Gastrocnemius medialis (tissue), 4 donors: ENCODE measurements at places on chromosomes 7 and 10. TPM values are rescaled to one million over a fixed set of nuclear protein-coding genes. Genes with fewer than 3 reads are reported as not detected.

DNA sequence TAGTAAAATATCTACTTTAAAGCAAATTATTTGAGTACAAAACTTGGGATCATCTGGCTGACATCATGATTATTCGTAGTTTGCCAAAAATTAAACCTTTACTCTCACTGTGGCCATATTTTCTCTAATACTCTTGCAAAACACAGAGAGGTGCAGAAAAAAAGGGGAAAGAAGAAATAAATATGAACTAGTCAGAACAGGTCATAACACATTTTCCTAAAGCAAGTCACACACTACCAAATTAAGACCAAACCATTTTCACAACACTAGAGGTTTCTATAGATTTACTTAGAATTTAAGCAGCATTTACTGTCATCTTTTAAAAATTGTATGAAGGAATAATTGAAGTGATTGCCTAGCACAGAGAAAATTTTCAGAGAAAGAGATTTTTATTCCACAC, 726.1 kb downstream of the SORCS1 start:
- no peak for DNase-seq

The FANK1 gene
- 0.61 TPM for total RNA-seq

The GOLGA7B gene
- 2.3 TPM for total RNA-seq

DNA sequence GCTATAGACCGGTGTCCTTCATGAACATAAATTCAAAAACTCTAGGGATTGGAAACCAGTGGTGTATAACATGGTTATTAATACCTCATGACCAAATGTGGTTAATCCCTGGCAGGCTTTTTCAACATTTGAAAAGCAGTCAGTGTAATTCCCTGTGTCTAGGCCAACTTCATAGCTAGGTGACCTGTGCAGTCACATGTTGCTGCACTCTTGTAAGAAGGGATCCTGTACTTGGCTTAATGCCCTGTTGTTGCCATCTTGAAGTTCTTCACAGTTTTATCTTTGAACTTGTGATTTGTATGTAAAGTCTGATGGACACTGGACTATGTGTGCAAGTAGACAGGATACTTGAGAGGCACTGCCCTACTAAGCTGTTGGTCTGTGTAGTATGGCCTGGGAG, 39.7 kb downstream of the ZNF33A start:
- no peak for DNase-seq

GRCh38 chr7:32559480-32559879, 64.2 kb downstream of the AVL9 start:
- no peak for DNase-seq

GRCh38 chr10:112752288-112752687, 197.8 kb upstream of the TCF7L2 start:
- DNase-seq, result no peak

The ADAM8 gene
- 2.1 TPM for total RNA-seq

GRCh38 chr10:11472158-11472753, 139.2 kb downstream of the USP6NL start:
- peak; percentile 16 for DNase-seq

DNA sequence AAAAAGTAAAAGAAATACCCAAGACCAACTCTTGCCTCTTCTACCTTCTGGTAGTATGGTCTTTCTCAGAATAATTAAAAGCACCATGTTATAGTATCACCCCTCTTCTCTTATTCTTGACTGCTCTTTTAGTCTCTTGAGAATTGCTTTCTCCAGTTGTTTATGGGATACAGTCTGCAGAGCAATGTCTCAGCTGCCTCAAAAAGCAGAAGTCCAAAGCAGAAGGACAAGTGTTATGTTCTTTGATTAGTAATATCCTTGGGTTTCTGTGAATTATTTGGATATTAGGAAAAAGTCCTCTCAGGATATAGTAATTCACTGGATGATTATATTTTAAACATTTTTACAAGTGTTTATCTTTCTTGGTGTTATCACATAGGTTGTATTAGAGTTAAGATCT, 7.4 kb downstream of the TAS2R41 start:
- DNase-seq, result no peak

GRCh38 chr7:23373151-23374004, 74.2 kb downstream of the MALSU1 start:
- no peak for DNase-seq

DNA sequence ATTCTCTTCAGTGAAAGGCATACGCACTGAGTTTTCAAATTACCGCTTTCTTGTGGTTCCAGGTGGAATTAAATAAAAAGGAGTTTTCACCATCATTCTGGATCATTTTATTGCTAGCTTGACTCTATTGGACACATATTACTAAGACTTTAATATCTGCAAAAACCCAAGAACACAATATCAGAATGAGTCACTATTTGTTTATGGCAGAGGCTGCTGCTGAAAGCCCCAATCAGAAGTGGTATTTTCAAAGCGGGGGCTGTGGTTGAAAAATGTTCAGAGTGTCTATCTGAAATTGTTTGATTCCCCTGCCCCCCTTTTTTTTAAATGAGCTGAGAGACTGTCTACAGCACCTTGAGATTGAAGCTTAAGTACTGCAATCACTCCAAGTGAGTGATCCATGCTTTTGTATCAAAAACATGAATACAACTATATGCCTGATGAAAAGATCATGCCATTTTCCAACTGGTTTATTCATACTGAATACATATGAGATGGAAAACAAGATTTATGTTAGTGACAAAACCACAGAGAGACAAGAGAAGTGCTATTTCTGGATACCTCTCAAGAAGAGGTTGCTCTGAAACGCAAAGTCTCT, 376.4 kb downstream of the HTR7 start:
- DNase-seq, result no peak

DNA sequence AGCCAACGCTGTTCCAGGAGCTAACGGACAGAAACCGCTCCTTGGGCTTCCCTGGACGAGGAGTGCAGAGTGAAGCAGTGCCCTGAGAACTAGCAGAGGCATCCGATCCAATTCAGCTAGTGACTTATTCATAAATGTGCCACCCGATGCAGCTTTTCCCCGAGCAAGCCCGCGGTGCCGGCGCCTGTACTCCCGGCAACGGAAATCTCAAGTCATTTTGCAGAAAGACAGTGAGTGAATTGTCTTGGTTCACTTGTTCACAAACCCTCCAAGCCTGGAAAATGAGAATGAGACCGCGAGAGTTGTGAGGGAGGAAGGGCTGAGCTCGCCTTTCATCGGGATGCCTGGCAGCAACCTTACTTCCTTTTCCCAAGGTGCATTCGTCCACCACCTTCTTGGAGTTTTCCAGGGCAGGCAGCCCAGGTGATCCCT, 87.5 kb downstream of the COBL start:
- DNase-seq, result no peak

DNA sequence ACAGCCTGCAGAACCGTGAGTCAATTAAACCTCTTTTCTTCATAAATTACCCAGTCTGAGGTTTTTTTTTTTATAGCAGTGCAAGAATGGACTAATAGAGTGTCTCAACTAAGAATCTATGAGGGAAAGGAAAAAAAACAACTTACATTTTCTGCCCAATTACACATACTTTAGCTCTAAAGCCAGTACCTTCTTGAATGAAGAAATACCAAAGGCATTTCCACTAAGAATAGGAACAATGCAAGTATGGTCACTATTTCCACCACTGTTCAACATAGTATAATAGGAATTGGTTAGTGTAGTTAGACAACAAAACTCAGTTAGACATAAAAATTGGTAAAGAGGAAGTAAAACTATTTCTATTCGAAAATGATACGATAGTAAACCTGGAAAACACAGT, 37.6 kb downstream of the MICU1 start:
- no peak for DNase-seq

GRCh38 chr10:75950307-75950706, 518.9 kb downstream of the LRMDA start:
- no peak for DNase-seq

The C7orf57 gene
- not detected for total RNA-seq

GRCh38 chr10:98404571-98405359, 10.2 kb downstream of the PYROXD2 start:
- DNase-seq, result no peak

DNA sequence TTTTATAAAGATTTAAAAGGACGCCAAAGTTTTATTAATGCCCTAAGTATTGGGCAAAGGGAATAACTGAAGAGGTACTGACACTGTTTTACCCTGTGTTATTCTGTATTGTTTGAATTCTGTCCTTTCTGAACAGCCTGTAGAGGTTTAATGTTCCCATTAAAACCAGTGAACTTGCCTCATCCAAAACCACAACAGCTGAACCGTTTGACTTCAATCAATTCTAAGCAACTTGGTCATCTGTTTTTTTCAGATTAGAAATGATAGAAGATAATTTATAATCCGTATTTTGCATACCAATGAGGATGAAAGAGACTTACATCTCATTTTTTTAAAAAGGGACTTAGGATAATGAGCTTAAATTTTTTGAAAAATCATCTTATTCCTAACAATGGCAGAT, 40.4 kb downstream of the HACD1 start:
- no peak for DNase-seq

DNA sequence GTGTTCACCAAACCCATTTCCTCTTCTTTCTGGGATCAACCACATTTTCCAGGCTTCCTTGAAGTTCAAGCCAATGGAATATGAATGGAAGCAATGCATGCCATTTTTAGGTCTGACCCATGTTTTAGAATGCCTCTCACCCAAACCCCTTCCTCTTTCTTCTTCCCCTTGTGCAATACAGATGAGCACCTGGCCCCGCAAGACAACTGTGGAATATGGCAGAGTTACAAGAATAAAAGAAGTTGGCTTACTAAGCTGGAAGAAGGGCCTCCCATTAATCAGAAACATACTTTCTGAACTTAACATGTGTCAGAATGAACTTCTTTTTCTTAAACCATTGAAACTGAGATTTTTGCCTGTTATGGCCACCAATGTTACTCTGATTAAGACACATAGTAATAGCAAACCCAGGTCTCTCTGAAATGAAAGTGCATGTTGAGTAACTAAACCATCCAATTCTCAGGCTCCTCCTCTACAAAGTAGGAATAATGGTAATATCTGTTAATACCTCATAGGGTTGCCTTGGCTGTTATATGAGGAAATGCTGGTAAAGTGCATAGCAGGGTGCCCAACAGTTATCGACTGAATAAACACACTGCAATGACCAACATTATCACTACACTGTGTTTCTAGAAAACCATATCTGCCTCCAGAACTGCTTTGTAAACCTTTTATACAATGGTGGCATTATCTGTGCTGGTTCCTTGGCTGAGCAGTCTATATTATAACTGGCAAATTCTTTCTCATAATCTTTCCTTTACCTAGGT, 382.2 kb upstream of the NRP1 start:
- DNase-seq, result no peak

DNA sequence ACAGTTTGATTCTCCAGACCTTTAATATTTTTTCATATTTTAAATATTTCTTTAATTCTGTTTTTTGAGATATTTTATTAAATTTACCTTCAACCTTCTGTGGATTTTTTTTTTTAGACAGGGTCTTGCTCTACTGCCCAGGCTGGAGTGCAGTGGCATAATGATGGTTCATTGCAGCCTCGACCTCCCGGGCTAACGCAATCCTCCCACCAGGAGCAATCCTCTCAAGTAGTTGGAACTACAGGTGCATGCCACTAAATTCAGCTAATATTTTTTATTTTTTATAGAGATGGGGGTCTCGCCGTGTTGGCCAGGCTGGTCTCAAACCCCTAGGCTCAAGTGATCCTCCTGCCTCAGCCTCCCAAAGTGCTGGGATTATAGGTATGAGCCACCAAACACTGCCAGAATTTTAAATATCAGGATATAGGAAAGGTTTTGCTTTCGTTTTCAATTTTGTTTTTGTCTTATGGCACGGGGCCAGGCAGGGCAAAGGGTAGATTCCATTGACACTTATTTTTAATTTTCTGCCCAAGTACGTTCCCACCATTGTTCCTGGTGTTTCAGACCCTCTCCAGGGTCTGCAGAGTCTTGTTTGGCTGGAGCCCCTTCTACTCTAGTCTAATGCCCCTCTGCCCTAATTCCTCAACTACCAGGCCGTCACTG, 1.2 kb downstream of the TACC2 start:
- DNase-seq, result no peak

The LIPJ gene
- not detected for total RNA-seq

The SLC35G1 gene
- total RNA-seq, result 3.4 TPM

The UFSP1 gene
- total RNA-seq, result 4.6 TPM

The PLXNA4 gene
- 0.53 TPM for total RNA-seq

DNA sequence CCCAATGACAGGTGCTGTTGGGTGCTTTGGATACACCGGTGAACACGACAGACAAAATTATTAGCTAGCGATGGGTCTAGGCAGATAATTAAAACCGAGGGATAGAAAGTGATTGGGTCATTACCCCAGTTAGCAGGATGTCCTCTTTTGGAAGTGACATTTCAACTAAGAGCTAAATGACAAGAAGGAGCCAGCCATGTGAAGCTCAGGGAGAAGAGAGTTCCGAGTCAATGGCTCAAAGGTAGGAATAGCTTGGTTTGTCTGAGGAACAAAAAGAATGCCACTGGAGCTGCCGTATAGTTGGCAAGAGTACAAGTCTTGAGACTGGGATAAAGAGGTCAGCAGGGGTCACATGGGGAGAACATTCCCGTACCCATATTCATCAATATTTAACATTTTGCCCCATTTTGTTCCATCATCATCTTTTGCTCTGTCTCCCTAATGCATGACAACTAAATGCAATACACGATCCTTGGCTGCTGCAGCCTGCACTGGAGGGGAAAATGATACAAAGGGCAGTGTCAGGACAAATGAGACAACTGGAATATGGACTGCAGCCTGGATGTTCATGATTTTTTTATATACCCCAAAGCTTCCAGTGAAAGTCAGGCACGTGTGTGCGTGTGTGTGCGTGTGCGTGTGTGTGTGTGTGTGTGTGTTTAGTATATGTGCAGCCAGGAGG, 115.7 kb downstream of the ICA1 start:
- no peak for DNase-seq

DNA sequence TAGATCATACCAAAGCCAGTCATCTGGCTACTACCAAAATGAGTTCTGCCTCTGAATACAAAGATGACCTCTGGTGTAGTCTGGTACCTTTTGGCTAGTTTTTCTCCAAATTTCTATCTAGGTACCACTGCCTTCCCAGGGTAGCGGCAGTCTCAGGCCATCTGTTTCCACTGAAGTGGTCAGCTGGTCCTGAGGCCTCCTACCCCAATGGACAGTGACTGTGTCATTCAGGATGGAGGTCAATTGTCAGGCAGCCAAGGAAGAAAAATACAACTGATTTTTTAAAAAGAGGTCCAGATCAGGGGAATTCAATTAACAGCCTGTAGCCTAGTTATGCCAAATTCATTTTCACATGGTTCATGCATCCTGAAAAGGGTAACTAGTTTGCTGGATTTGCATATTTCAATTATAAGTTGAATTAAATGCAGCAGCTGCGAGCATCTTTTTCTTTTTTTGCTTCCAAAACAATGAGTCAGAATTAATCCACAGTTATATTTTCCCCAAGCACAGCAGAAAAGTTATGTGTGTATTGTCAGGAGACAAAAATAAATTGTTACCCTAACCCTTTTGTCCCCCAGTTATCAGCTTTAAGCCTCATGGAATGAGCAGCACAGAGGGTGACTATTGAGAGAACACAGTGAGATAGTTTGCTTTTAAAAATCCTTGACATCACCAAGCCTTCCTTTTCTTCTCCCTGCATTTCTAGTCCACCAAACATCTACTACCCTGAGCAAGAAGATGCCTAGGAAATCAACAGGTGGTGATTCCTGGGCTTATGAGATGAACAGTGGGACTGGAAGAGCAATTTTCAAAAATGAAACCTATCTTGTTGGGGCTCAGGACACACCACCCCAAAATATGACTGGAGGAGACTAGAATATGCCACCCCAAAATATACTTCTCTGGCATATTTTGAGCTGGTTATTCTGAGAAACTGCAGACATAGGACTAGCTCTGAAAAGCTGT, 27.7 kb downstream of the BCCIP start:
- DNase-seq, result no peak
